NCI-H1092 treated with DMSO at 0.1 percent for 48 hours (cell line): ENCODE measurements at places on chromosomes 2 and 18.

- DNase-seq: no peak
Observed at GRCh38 chr2:3553946-3554345, 4.2 kb downstream of the RNASEH1 start.

DNA sequence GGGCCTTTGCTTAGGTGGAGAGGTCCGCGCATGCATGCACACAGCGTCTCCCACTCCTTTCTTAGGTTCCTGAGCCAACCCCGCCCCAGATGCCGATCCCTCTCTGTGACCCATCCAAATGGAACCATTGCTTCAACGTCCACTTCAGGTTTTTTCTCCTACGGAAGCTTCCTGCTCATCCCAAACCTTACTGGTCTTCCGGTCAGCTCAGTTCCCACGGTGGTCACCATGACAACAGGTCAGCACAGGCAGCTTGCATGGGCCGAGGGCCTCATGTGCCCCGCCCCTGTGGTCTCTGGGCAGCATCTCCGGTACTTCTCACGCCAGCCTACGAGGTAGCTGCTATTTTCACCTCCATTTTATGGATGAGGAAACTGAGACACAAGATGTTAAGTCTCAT, 163.7 kb downstream of the SOCS6 start:
- DNase-seq: no peak

DNA sequence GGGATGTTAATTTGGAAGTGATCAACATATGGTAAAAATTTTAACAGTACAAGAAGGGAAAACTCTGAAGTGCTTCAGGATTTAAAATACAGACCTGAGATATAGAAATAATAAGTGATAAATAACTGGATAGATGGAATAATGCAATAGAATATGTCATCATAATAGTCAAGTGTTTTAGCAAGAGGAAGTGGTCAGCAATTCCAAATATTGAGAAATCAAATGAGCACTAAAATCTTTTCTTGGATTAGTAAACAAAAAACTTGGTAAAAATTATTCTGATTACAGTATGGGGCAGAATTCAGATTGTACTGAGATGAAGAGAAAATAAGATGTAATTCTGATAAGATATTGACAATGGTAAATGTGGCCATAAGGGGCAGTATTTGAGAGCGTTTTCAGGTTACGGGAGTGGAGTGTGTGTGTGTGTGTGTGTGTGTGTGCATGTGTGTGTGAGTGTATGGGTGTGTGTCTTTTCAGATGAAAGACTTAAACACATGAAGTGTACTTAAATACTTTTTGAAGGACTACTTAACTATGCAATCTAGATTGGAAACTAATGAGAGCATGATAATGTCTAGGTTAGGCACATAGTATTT, 217.9 kb upstream of the ITGA4 start:
- DNase-seq: no peak

DNA sequence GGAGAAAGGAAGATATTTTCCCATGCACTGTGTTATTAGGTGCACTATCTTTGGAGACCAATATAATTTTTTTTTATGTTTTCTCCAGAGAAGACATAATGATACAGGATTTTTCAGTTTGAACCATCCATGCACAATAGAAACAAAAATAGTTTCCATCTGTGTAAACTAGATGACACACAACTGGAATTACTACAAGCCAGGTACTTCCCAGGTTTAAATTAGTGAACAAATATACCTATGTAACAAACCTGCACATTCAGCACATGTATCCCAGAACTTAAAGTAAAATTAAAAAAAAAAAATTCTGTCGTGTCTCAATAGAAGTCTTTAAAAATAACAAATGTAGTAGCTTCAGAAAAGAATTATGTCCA, 1616.8 kb upstream of the ACVR2A start:
- no peak for DNase-seq

DNA sequence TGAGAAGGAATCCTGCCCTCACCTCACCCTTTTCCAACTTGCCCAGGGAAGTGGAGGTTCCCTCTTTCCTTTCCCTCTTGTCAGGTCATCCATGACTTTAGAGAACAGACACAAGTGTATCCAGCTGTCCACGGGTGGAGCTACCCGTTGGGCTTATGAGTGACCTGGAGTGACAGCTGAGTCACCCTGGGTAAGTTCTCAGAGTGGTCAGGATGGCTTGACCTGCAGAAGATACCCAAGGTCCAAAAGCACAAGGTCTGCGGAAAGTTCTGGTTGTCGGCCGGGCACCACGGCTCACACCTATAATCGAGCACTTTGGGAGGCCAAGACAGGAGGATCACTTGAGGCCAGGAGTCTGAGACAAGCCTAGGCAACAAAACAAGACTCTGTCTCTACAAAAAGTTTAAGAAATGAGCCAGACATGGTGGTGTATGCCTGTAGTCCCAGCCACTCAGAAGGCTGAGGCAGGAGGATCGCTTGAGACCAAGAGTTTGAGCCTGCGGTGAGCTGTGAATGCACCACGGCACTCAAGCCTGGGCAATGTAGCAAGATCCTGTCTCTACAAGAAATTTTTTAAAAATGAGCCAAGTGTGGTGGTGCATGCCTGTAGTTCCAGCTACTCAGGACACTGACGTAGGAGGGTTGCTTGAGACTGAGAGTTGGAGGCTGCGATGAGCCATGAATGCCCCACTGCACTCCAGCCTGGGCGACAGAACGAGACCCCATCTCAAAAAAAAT, 14.0 kb upstream of the CNDP1 start:
- no peak for DNase-seq

DNA sequence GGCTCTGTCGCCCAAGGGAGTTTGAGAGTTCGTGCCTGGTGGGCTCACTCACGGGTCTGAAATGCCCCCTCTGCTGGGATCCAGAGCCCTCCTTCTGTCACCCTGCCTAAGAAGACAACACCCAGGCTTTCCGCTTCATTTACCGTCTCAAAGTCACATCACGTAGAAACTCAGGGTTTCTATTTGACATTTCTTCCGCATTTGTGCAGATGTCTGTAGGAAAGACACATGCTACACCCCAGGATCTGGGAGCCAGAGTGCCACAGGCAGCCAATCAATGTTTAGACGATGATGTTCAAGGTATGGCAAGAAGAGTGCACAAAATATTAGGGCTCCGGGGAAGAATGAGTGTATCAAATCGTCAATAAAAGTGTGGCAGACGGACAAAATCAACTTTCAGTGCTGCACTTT, 24.4 kb upstream of the ACKR3 start:
- DNase-seq: no peak

GRCh38 chr2:30361751-30362394, 85.2 kb upstream of the LCLAT1 start:
- no peak for DNase-seq

DNA sequence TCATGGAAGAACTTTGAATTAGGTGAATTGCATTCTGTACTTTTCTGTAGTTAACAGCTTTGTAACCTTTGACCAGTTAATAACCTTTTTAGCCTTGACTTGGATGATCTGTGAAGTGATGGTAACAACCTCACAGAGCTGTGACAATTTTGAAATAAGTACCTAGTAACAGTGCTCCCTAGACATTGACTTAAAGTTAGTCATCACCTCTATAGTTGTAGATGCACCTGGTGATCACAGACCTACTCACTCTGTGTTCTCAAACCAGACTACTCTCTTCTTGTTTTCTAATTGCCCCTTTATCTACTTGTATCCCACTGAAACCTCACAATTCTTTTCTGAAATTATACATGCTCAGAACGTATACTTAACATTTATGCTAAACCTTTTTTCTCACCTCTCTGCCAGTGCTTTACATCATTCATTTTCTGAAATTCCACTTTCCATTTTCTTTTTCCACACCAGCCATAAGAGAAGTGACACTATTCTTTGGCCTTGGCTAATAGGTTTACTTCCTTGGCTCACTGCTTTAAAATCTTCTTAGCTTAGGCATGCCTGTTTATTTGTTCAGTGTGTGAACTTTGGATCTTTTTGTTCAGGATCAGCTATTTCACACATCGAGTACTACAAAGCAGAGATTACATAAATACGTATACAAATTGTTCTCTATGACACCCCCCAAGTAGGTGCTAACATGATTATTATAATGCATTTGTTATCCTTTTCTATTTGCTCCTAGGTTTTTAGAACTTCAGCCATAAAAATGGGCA, 9.3 kb downstream of the YPEL5 start:
- no peak for DNase-seq

DNA sequence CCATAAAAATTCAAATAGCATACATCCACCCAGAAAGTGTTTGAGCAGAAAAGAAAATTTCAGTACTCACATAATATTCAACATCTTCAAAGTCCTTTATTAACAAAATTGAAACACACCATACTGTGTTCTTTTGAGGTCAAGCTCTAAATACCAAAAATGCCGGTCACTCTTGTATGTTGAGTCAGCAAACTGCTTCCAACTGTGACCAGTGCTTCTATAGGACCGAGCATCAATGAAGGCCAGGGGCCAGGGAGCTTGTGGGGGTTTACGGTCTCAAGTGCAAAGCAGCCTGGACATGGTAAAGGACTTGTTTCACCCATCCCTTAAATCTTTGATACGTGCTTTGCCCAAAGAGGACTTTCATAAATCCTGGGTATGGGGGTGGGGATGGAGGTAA, 112.7 kb upstream of the REV1 start:
- DNase-seq: no peak

DNA sequence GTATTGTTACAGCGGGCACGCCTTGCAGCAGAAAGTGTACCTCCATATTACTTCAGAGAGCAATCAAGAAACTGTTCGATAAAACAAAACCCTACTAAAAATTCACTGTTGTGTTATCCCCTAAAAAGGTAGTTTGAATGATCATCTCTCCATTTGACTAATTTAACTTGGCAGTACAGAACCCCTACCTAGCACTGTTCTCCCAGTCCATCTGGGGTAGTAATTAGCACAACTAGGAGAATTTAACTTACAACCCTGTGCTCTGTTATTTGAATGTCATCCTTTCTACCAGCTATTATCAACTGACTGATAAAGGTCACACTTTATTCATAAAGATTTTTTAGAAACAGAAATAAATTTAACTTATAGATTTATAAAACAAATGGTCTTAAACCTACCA, 121.2 kb downstream of the EPB41L3 start:
- DNase-seq: no peak

DNA sequence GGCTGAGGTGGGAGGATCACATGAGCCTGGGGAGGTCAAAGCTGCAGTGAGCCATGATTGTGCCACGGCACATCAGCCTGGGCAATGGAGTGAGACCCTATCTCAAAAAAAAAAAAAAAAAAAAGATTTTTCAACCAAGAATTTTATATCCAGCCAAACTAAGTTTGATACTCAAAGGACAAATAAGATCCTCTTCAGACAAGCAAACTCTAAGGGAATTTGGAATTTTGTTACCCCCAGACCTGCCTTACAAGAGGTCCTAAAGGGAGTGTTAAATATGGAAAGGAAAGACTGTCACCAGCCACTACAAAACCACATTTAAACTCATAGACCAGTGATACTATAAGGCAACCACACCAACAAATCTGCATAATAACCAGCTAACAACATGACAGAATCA, 67.5 kb downstream of the WDPCP start:
- no peak for DNase-seq
